ENCODE measurements at places on chromosomes 6 and 20.
A peak's percentile ranks its signal among the peaks of the same experiment; 100 is the strongest.

GRCh38 chr6:30359276-30359675 is 14.3 kb downstream of the RPP21 start:
- DNase-seq = no peak

DNA sequence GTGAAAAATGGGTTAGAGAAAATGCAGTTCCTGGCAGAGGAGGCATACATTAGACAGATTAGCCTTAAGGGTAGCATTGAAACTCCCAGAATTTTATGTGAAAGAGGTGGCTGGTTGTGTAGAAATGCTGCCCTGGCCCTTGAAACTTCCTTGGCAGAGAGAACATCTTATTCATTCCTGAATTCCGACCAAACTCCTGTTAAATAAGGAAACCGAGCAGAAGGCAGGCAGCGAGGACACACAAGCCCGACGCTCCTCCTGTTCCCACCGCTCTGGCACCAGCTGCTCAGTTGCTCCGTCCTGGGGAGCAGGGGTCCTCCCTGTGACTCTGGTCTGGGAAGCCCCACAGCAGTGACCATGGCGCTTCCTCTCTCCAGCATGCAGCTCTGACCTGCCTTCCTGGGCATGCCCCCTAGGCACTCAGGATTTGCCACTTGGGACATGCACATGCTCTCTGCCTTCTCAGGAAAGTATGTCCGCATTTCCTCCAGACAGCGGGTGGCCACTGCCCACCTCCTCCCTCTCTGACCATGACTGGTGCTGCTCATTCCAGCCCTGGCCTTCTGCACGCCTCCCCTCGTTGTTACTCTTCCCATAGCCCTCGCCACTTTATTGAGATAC is 35.2 kb upstream of the CLDN20 start:
- DNase-seq = no peak

GRCh38 chr6:56642366-56643261 is at the start of gene DST:
TSS of gene DST (minus strand) at chr6:56642889.
- DNase-seq = no peak

DNA sequence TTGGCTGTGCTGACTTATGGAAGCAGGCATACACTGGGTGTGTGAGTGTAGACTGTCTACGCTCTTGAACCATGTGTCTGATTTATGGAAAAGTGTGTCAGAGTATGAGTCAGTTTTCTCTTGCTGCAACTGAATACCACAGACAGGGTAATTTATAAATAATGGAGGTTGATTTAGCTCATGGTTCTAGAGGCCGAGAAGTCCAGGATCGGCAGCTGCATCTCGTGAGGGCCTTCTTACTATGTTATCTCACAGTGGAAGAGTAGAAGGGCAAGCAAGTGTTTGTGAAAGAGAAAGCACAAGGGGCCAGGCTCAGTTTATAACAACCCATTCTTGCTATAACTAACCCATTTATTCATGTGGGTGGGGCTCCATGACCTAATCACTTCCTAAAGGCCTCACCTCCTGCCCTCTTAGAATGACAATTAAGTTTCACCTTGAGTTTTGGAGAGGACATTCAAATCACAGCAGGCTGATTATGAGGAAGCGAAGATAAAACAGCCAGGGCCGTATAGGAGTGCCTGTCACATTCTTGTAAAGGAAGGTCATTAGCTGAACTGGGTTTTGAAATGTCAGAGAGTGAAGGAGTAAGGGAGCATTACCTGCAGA is 6.7 kb downstream of the GPR31 start:
- DNase-seq = no peak

- DNase-seq = no peak
Observed at GRCh38 chr6:145587334-145587733, 148.0 kb downstream of the EPM2A start.

DNA sequence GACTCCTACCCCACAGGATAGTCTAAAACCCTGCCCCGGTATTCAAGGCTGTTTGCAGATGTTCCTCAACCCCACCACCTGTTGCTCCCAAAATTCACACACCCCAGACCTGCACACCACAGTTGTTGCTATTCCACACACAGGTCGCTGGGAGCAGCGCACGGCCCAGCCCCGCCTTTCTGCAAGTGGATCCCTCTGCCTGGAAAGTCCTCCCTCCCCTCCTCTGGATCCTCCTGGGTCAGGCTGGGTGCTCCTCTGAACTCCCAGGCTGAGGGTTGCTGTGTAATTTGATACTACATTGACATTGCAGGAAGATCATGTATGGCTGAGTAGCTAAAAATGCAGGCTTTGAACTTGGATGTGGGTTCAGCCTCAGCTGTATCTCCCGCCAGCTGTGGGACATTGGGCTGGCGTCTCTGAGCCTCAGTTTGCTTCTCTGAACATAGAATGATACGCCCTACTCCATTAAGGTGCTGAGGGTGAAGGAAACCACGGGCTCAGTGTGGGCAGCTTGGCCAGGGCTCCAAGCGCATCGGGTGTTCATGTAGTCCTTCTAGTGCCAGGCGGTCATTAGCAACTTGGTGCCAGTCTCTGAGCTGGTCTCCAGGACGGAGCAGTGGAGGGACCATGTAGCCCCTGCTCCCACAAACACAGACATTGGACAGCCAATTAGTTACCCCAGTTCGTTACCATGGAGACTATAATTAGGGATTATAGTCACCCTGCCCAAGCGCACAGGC is 13.9 kb upstream of the CCN5 start:
- no peak for DNase-seq

GRCh38 chr20:58697201-58697866 is 4.7 kb downstream of the NPEPL1 start:
- peak; percentile 14 for DNase-seq

DNA sequence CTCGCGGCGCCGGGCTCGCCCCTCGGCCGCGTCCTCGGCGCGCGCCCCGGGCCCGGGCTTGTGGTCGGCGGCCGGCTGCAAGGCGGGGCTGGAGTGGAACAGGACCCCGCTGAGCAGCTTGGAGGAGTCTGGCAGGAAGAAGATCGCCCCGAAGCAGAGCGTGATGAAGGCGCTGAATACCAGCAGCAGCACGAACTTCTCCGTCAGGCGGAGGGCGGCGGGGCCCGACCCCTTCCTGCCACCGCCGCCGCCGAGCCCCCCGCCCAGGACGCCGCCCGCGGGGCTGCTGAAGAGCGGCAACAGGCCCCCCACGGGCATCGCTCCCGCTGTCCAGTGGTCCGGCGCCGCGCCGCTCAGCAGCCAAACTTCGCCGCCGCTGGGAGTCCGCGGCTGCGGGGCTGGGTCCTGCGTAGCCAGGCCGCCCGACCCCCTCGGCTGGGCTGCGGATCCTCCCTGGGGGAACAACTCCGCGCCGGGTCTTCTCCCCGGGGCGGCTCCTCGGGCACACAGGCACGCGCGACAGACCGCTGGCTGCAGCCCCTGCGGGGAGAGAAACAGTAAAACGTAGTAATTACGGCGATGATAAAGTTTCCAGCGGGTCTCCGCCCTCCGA is 707 bp downstream of the MAN1A1 start:
- DNase-seq = peak; percentile 58

DNA sequence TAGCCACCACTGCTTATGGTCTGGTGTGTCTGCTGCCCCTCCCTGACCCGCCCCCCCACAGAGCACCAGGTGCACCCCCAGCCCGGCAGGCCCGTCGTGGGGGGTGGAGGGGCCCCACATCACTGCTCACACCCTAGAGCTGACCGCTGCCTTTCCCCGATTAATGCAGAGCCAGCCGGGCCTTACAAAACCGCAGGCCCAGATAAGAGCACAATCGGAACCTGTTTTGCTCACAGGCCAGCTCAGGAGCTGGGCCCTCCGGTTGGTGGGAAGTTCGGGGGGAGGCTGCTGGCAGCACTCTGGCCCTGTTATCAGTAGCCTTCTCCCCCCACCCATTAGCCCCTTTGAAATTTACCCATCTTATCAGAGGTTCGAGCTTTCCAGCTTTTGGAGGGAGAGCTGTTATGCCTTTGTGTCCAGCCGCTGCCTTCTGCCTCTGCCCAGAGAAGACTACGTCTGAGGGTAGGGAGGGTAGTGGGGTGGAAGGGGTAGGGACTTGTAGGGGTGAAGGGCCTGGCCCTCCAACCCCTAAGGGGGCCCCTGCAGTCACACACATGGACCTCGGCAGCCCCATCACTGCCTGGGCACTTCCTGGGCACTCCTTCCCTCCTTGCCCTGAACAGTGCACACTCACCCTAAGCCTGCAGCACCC is 6.9 kb upstream of the SPDEF start:
- no peak for DNase-seq

- DNase-seq = peak; percentile 36
Observed at GRCh38 chr20:40991181-40991889, 37.3 kb upstream of the TOP1 start.

GRCh38 chr6:32668226-32668747 is 1.8 kb upstream of the HLA-DQB1 start:
- DNase-seq = peak; percentile 72

- DNase-seq = peak; percentile 58
Observed at GRCh38 chr6:404685-405423, 13.3 kb downstream of the IRF4 start.

GRCh38 chr6:11096109-11096508 is 2.5 kb downstream of the SMIM13 start:
- DNase-seq = peak; percentile 31

DNA sequence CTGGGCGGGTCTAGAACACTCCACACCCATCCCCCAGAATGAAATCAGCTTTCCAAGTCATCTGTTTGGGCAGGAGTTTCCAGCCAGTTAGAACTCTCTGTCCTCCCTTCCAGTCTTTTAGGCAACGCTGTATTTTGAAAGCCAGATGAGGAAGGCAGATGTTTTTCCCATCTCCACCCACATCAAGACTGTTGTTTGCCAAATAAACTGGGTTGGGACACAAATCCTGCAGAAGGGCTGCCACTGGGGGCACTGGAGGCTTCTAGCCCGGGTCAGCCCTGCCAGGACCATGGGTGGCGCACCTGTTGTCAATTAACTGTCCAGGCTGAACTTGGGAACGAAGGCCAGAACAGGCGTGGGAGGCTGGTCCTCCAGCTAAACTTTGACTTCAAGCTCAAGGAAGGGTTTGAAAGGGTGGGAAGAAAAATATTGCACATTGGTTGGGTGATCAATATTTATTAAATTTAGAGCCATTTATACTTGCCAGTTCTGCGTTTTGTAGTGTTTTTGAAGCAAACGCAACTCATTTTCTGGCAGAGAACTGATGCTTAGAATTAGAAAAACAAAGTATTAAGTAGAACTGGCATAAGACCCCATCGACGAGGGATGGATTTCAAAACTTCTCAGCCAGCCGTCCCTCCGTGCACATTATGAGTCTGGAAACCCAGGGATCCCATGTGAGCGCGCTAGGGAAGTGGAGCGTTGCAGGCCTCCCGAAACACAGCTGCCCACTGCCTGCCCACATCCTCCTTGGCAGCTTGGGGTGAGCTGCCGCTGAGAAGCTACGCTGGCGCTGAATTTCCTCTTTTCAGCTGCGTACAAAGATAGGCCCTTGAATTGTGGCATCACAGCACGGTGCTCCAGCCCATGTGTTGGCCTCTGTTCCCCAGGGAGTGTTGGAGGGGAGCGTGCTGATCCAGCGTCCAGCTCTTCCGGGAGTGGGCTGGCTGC is 297.4 kb downstream of the QKI start:
- DNase-seq = no peak

- no peak for DNase-seq
Observed at GRCh38 chr6:21198032-21198640, 395.4 kb upstream of the SOX4 start.

All from activated naive CD4-positive, alpha-beta T cell treated with anti-CD3 and anti-CD28 coated beads, Interleukin-2, amount 10 ng/mL, durations not matched to agents 7 days and 5 days (primary cell).